ENCODE measurements at places on chromosomes 1 and 21.

DNA sequence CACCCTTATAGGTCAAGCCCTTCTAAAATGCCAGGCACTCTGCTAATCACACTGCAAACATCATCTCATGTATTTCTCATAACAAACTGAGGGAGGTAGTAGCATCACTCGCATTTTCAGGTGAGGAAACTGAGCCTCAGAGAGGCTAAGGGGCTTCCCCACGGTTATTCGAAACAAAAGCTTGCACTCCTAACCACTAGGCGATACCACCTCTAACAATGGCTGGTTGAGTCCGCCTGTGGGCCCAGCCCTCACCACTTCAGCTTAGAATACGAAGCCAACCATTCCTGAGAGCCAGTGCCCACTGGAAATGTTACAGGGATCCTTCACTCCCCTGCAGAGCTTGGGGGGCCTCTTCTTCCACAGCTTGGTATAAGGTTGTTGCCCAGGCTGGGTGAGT, 65.3 kb upstream of the TENT5C start:
- DNase-seq = no peak

GRCh38 chr21:37219761-37220432, 47.2 kb downstream of the VPS26C start:
- no peak for DNase-seq

DNA sequence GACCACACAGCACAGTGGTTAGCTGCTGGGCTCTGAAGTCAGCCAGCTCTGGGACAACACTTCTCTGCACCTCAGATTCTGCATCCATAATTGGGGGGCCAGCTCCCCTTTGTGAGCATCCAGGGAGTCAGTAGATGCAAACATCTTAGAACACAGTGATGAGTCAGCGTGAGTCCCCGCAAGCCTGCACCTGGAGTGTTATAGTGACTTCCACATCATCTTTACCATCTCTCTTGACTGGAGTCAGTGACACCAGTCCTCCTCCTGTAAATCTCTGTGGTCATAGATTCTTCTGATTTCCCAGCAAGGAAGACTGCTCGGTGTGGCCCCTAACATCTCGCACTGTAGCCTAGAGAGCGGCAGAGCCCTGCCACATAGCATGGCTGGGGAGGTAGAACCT, 13.9 kb upstream of the EDN2 start:
- no peak for DNase-seq

GRCh38 chr1:155463865-155464650, 98.5 kb downstream of the ASH1L start:
- peak; percentile 23 for DNase-seq

DNA sequence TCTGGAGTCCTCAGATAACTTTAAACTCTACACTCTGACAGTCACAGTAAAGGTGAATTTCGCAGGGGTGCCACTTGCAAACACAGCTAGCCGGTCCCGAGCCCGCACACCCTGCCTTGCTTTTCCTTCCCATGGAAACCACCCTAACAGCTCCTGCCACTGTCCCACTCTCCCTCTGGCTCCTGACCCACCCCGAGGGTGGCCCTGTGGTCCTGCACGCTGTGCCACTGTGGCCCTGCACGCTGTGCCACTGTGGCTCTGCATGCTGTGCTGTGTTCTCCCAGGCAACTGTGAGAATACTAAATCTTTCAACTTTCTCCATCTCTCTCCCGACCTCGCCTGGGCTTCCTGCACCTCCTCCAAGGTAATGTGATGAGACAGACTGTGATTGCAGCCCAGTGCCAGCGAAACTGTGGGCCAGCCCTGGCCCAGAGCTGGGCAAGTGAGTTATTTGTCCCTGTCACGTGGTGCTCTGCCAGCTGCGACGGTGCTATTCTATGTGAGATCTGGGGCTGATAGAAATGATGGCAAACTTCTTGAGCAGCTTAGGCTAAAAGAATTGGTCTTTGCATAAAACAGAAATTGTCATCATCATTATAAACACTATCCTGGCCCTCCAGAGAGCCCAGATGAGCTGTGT, 63.4 kb upstream of the TARBP1 start:
- no peak for DNase-seq

- DNase-seq = no peak
Observed at GRCh38 chr1:95073446-95073845, 695 bp upstream of the ALG14 start.

Data from AG09319 (cell line).